ENCODE measurements at places on chromosomes 12 and 14.

DNA sequence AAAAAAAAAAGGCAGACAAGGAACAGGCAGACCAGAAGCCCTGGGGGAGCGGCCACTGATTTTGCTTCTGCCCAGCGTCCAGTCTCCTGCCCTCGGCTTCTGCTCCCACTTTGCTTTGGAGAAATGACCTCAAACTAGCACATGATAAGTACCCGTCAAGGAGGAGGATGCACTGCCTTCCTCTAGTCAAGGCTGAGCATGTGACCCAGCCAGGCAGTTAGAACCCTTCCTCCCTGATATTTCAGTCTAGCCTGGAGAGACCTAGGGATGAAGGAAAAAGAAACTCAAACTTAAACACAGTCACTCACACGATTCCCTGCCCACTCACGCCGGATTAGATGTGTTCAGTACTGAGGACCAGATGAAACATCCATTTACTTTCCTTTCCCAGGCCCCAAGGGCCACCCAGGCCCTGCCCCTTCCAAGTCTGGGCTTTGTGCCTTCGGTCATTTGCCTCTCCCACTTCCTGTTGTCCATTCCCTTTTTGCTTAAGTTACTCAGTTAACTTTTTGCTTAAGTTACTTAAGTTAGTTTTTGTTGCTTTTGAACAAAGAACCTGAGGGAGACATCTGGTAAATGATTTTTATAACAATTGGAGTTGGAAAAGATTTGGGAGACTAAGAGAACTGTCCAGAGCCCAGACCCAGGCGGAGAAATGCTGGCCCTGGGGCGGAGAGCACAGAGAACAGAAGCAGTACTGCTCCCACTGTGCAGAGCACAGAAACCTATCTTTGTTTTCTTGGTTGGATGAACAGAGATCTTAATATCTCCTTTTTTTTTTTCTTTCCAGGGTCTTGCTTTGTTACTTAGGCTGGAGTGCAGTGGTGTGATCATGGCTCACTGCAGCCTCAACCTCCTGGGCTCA, 23.0 kb upstream of the TTC7B start:
- DNase-seq: no peak

- DNase-seq: no peak
Measured at GRCh38 chr14:94407906-94408305, 19.5 kb upstream of the SERPINA1 start.

DNA sequence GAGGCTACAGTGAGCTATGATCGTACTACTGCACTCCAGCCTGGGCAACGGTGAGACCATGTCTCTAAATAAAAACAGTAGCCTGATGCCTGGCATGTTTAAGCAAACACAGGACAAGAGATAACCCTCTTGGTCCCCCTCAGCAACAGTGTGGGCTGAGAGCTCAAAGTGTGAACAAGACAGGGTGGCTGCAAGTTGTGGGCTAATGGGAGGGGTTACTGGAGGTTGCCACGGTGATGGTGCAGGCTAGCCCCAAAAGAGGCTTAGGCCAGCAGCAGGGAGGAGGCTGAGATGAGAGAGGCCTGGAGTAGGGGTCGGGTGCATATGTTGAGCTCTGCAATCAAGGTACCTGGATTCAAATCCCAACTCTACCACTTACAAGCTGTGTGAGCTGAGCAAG, 3.4 kb upstream of the LGMN start:
- DNase-seq: no peak

GRCh38 chr14:66503532-66503931, 4.4 kb upstream of the GPHN start:
- no peak for DNase-seq

- DNase-seq: no peak
Measured at GRCh38 chr14:57574617-57575288, 81.1 kb upstream of the CCDC198 start.

DNA sequence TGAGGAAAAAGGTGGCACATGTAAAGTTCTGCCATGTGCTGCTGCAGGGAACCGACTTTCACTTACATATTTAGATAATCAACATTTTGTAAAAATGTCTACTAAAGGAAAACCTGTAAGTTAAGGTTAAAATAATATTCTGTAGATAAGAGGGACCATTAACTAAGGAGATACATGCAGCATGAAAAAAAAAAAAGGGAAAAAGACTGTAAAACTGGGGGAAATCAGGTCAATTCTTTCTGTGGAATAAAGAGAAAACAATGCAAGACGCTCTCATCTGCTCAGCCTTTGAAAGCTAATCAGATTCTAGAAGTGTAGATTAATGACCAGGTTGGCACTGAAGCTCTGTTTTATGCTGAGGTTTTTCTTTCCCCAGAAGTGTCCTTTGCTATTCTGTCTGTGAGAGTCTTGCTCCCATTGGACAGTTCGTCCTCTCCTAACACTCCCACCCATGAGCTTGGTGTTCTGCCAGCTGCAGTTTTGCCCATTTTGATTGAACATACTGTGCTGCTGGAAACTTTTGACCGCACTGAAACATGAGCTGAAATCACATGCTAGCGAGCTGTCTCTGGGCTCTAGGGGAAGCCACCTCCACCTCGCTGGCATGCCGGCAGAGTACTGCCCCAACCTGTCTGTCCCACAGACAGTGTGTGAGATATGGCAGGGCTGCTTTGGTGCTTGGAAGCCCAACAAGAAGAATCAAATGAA, 39.7 kb downstream of the PPTC7 start:
- DNase-seq: peak; percentile 75

GRCh38 chr14:61454545-61454944, 133.2 kb downstream of the PRKCH start:
- no peak for DNase-seq

GRCh38 chr14:36096090-36096489, 80.4 kb downstream of the PTCSC3 start:
- no peak for DNase-seq

DNA sequence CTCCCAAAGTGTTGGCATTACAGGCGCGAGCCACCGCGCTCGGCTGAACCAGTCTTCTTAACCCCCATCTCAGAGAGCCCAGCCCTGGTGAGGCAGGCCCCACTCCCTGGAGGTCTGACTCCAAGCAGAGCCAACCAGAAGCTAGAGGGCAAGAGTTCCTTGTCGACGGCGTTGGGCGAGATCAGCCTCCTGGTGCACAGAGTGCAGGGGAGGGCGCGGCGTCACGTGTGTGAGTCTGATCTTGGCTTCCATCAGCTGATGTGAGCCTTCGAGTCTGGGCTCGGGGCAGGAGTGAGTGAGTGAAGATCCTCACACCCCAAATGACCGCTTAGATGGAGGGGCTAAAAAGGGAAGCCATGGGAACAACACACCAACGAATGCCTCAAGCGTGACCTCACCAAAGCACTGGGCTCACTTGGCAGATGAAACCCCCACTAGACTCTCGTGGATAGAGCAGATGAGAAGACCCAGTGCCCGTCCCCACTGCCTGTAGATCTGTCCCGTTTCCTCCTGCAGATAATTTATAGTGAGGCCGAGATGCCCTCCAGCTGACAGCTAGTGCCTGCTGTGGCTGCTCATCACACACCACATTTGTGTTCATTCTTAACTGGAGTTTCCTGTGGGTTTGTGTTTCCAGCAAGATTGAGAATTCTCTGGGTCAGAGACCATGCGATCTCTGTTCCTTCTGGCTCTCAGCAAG, 28.6 kb upstream of the ADGRD1 start:
- DNase-seq: no peak

DNA sequence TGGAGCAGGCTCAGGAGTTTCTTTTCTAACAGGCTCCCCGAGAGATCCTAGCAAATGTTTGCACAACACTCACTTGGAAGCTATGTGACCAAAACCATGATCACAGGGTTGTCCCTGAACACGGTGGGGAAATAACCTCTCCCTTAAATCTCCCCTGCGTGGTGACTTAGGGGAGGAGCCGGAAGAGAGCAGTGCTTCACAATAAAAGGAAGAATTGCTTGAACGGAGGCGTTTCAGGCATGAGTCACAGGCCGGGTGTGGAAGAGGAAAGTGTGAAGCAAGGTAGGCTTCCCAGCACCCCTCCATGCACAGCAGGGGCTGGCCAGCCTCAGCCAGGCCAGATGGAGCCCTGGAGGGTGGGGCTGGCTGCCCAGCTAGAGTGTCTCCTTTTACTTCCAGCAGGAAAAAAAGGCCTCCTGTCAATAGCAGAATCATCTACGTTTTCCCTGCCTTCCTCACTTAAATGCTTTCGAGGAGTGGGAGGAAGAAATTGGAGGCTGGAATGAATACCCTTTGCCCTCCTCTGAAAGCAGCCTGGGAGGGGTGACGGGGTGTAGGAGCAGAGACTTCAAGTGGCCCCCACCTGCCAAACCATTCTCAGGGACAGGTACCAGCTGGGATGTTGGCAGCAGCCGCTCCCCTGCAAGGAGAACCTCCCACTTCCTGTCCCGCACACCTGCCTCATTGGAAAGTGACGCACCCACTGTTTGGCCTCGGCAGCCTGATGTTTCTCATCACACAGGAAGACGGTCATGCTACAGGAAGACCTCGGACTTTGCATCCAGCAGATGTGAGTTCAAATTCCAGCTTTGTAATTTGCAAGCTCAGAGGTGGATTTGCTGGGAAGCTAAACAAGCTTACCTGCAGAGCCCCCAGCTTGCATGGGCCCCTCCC, 30.1 kb upstream of the PPP2R5C start:
- DNase-seq: peak; percentile 52

DNA sequence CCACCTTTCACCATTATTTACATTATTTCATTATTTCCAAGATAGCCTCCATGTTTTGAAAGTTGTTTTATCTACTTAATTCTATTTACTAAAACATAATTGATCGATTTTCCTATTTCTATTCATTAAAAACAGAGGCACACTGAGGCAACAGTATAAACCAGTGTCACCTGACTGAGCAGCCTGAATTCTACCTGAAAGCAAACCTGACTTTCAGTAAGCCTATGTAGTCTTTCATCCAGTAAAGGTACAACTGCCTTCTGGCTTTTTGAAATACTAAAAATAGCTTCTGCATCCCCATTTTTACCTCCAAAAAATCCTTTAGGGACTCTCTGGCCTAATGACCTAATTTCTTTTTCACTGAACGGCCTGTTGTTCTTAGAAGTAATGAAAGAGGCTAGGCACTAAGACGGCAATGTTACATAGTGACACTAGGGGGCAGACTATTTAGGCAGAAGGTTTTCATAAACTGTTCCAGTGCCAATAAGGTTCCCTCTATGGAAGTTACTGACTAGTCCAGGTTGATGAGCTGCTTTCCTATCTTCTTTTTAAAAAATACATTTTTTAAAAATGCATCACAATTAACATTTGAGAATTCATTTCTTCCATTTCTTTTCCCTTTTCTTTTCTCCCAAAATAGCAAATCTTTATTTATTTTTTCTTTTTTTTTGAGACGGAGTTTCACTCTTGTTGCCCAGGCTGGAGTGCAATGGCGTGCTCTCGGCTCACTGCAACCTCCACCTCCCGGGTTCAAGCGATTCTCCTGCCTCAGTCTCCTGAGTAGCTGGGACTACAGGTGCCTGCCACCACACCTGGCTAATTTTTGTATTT, 17.5 kb downstream of the ANAPC5 start:
- DNase-seq: no peak

GRCh38 chr12:116152268-116152667, 125.2 kb downstream of the MED13L start:
- no peak for DNase-seq

DNA sequence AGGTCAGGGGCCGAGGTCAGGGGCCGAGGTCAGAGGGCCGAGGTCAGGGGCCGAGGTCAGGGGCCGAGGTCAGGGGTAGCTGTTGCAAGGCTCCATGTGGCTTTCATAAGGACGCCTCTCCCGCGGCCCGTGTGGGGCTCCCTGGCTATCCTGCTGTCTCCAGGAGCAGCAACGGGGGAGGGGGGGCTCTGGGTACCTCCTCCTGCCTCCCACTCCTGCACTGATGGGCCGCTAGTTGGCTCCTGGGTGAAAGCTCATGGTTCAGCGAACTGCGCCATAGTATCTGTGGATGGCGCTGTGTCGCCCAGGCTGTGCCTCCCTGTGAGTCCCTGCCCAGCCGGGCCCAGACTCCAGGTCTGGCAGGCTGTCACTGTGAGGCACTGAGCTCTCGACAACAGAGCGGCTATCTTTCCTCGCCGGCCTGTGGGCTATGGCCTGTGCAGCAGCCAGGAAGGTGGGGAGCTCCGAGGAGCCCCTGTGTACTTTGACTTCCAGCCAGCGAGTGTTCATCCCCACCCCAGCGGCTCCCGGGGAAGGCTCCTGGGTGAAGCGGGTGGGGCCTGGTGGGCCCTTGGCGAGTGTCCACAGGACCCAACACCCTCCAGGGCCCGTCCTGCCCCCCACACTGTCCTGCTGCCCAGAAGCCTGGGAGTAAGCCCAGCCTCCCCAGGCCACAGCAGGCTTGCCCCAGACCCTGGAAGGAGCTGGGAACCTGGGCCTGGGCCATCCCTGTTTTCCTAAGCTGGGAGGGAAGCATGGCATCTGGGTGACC, 8.1 kb downstream of the RFLNA start:
- no peak for DNase-seq

GRCh38 chr12:21788089-21788983, 13.8 kb upstream of the KCNJ8 start:
- DNase-seq: no peak

DNA sequence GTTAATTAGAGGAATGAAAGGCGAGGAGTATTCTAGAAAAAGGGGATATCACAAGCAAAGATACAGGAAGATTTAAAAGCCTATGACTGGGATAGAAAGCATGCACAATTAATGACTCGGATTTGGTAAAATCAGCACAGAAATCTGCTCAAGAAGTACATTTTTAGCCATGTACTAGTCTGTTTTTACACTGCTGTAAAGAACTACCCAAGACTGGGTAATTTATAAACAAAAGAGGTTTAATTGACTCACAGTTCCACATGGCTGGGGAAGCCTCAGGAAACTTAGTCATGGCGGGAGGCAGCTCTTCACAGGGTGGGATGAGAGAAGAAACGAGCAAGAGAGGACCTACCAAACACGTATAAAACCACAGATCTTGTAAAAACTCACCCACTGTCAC, 716.3 kb upstream of the MDGA2 start:
- DNase-seq: no peak

GRCh38 chr12:12376646-12377448, 20.0 kb downstream of the BORCS5 start:
- DNase-seq: no peak

DNA sequence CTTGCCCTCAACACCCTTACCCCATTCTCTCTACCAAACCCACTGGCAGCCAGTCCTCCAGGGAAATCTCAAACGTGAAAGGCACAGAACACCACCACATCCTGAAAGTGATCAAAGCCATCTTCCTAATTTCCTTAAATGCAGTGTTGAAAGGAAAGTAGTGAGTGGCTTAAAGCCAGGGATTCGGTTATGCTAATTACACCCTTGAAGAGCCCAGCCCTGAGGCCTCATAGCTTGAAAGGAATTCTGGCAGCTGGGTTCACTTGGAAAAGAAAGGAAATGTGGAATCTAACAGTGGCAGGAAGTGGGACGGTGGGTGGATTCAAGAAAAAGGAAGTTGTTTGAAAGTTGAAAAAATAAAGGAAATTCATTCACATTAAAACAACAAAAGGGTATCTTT, 73.0 kb upstream of the FICD start:
- DNase-seq: no peak

All from breast epithelium (tissue), 4 donors.